ENCODE measurements at places on chromosomes 12 and 14.

- DNase-seq, result peak; percentile 59
These were observed 544 bp downstream of the ABCD4 start for GRCh38 chr14:74302152-74302628.

- DNase-seq, result peak; percentile 51
These were observed 290.8 kb upstream of the SRRM4 start for GRCh38 chr12:118690506-118690905.

- no peak for DNase-seq
These were observed 3.0 kb downstream of the PAWR start for GRCh38 chr12:79687711-79688260.

DNA sequence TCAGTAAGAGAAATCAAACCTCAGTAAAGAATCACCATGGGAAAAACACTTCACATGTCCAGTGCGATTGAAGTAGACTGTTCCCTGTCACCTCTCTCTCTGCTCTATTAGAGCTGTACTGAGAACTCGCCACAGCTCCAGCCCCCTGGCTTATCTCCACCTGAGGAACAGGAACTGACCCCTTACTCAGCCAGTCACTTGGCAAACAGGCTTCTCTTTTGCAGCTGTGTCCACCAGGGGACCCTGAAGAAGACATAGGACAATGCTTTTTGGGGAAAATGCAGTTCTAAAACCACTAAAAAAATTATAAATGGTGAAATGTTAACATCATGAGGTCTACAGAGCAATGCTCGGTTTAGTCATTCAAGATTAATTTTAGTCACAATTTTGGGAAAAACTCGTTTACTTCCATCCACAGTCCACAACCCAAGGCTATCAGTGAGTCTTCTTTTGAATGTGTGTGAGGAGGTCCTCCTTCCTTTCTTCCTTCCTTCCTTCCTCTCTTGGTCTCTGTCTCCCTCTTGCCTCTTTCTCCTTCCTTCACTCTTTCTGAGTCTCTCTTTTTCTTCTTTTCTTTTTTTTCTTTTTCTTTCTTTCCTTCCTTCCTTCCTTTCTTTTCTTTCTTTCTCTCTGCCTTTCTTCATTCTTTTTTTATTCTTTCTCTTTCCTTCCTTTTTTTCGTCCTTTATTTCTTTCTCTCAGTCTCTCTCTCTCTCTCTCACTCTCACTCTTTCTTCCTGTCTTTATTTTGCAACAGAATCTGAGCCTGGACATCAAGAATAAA, 1189.5 kb upstream of the TMEM132C start:
- no peak for DNase-seq

- DNase-seq, result peak; percentile 65
These were observed 160.9 kb downstream of the SPTSSA start for GRCh38 chr14:34300882-34301734.

DNA sequence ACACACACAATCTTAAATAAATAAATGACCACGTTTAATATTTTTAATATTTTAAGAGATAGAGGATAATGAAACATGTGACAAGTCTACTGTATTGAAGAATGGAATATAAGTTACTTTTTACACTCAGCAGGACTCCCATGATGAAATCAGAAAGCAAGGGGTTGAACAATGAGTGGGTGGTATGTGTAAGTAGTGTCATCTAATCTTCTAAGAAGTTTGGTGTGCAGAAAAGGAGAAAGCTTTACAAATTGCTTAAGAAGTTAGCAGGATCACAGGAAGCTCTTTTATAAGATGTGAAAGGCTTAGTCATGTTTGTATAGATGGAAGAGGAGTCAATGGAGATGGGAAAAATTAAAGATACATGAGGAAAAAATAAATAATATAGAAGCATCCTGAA, 47.8 kb downstream of the SLC15A5 start:
- DNase-seq, result no peak

GRCh38 chr12:13203034-13203922, 6.8 kb downstream of the EMP1 start:
- DNase-seq, result peak; percentile 85

DNA sequence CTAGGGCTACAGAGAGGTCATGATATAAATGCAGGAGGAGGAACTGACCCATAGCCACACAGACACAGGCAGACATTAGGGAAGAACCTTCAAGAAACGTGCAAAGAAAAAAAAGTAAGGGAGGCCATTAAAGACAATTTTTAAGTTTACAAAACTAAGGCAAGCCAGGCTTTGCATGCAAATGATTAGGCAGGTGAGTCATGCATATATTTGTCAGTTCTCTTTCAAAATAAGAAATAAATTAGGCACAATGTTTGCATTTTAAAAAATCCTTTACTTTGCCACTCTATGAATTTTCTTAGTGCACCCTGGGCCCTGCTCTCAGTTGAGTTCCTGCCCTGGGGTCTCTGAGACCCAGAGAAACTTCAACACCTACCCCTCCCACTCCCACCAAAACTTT, 75.0 kb downstream of the PRMT8 start:
- no peak for DNase-seq

- DNase-seq, result no peak
These were observed 89.3 kb downstream of the FSCB start for GRCh38 chr14:44417809-44418208.

DNA sequence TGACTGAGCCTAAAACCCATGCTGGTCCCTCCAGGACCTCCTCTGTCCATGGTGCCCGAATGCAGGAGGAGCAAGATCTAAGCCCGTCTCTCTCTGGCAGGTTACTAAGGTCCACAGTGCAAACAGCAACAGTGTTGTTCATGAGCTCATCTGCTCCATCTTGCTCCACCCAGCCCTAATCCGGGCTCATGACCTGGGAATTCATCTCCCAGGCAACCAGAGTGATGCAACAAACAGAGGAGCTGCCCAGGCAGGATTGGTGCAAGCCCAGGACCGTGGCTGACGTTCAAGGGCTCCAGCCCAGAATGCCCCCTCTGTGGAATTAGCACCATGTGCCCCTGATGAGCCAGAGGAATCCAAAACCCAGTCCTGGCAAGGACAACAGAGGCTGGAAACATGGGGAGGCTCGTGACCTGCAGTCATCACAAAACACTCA, 29.9 kb downstream of the HSPB8 start:
- peak; percentile 93 for DNase-seq

DNA sequence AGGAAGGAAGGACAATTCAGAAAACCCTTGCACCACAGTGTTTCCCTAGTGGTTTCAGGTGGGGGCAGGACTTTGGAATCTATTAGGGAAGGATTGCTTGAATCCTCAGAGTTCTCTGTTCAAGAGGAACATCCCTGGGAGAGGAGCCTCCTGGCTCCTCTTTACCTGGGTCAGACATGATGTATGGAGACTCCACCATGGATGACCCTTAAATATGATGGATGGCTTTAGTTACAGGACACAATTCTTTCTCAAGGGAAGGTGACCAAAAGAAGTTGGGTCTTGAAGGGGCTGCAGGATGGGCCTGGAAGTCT, 396.6 kb downstream of the NRXN3 start:
- DNase-seq, result no peak

DNA sequence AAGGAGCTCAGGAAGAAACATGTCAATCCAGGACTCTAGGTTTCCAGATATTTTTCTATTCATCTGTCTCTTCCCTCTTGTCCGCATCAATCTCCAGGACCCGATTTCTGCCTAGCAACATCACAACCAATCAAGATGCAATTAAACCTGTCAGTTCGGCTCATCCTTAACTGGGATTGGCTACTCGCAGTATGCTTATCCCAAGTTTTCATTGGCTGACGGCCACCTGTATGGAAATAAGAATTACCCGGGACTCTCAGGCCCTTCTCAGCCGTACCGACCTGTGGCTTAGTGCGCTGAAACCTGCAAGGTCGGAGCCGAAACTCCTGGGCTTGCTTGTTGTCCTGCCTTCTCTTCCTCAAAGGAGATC, 20.4 kb upstream of the ATP5MC2 start:
- peak; percentile 88 for DNase-seq

DNA sequence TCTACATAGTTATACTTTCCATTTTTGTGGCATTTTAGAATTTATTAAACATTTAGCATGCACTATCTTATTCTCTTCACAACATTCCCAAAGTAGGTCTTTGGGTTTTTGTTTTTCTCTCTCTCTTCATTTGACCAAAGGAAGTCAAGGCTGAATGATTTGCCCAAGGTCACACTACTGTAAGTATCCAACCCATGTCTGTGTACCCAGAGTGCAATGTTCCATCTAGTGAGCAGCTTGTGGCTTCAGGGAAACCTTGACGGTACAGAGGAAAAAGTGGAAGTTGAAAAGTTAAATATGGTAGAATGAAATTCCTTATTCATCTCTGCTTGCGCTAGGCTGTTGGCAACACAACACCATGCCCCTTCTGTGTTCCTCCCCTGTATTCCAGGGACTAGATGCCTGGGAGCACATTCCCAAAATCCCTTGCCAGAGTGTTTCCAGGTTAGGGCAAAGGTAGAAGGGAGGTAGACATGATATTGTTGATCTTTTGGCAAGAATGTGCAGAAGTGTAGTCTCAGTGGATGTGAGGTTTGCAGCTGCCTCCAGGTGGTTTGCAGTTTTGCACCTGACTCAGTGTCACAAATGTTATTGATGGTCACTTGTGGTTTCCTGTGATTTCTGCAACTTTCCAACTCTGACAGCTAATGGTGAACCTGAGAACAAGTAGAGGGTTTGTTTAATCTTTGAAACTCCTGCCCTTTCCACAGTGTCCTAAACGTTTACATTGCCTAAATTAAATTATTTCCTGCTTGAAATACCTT, 196.7 kb downstream of the RMST start:
- no peak for DNase-seq

GRCh38 chr12:116562090-116562489, 2.9 kb downstream of the MAP1LC3B2 start:
- DNase-seq, result no peak

DNA sequence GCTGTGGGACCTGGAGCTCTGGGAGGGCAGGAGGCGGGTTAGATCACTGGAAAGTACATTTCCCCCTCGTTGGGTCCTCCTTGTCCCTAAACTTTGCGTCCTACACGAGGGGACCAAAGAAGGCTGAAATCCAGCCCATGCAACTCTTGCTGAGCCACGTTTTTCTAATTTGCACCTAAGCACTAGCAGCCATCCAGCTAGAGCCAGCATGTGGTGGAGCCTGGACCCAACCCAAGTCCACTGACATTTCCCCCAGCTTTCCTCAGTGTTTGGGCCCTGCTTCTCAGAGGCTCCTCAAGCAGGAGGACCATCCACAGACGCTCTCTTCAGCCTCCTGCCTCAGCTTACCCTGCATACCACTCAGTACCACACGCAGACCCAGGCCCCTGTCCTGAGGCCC, 49.7 kb downstream of the TSPAN11 start:
- peak; percentile 44 for DNase-seq

- peak; percentile 51 for DNase-seq
These were observed 948.2 kb downstream of the BCL11B start for GRCh38 chr14:98323836-98324235.

- no peak for DNase-seq
These were observed 1472.5 kb upstream of the SEL1L start for GRCh38 chr14:83006121-83006670.

DNA sequence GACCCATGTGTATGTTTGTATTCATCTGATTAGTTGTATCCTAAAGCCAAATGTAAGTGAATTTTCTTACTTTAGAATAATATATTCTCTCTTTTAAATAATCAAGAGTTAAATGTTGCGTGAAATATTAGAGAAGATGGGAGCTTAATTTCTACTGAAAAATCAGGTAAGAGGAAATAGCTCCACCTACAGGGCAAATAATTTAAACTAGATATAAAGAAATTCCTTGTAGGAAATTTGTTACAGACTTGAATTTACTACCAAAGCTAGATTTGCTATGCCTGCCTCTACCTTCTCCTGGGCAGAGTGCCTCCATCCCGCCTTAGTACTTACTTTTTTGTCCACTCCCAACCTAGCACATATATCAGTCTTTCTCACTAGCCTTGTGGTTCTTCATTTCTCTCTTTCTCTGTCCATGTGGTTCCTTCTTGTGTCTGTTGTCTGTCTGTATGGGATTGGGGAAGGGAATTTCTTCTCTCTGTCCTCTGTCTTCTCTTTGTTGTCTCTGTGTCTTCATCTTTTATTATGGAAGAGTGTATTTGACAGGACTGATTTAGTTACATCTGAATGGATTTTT, 44.7 kb downstream of the PALS1 start:
- DNase-seq, result peak; percentile 63

DNA sequence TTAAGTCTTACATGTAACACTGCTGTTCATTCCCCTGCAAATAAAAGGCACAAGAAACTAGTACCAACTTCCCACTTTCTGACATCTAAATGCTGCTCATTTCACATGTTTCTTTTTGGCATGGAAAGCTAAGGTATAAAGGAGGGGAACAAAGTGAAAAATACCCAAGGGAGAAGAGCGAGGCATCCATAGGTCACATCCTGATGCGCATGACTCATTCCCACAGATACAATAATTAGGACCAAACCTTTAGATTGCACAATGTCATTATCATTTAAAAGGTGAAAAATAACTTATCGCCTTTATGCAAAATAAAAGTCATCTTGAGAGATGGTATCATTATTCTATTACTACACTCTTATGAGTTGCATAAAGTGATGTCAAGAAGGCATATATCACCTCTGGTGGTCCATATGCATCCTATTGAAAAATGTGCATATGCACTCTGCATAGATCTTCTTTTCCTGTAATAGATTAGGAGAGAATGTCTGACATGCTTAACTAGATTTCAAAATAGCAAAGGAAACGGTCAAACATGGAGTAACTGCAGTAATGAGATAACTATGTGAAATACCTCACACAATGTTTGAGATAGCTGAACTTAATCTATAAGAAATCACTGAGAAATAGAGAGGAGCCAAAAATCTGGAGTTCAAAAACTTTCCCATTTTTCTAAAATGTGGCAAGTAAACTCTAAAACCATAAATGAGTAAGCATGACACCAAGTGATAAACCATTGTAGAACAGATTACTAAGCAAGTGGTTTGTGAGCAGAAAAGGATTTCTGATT, 382.5 kb upstream of the TMTC1 start:
- DNase-seq, result no peak

DNA sequence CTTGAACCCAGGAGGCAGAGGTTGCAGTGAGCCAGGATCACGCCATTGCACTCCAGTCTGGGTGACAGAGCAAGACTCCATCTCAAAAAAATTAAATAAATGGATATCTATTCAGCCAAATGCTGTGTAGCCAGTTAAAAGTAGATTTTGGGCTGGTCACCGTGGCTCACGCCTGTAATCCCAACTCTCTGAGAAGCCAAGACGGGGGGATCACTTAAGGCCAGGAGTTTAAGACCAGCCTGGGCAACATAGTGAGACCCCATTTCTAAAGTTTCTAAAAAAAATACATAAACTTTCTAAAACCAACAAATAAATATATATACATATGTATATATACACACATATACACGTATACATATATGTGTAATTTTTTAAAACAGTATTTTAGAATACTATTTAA, 188.8 kb downstream of the FBXL14 start:
- no peak for DNase-seq

- no peak for DNase-seq
These were observed 260.9 kb downstream of the BMP4 start for GRCh38 chr14:53695692-53696214.

- DNase-seq, result no peak
These were observed 324.6 kb downstream of the TMEM121 start for GRCh38 chr14:105850853-105851581.

DNA sequence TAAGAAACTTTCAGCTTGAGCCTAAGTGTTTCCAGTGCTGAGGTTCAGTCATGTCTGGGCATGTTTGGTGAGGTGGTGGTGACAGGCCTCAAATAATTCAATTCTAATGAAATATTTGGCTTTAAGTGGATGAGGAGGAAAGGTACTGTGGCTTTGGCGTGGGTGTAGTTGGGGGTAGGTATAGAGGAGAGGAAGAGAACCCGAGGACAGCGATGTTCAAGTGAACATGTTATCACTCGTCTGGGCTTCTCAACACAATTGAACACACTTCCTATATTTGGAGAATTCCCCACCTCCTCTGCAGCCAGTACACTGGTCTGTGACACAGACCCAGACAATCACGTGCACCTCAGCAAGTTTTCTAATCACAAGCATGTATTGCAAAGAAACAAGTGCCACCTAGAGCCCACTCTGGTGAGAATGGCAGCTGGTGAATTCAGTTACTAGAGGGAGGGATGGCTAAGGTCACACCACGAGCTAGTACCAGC, 53.0 kb downstream of the IFNG-AS1 start:
- no peak for DNase-seq

All from muscle of leg (tissue), 16 donors.